Stimulated activated naive CD8-positive, alpha-beta T cell treated with anti-CD3 and anti-CD28 coated beads, Interleukin-15, Interleukin-2, amounts not matched to agents 100 U/mL and 50 U/mL, for 24 hours (primary cell): ENCODE measurements at places on chromosomes 7 and 10.

- DNase-seq = no peak
These were observed 86.4 kb downstream of the NKX6-2 start for GRCh38 chr10:132699411-132700155.

GRCh38 chr7:38669965-38670520, 38.9 kb upstream of the AMPH start:
- DNase-seq = no peak

DNA sequence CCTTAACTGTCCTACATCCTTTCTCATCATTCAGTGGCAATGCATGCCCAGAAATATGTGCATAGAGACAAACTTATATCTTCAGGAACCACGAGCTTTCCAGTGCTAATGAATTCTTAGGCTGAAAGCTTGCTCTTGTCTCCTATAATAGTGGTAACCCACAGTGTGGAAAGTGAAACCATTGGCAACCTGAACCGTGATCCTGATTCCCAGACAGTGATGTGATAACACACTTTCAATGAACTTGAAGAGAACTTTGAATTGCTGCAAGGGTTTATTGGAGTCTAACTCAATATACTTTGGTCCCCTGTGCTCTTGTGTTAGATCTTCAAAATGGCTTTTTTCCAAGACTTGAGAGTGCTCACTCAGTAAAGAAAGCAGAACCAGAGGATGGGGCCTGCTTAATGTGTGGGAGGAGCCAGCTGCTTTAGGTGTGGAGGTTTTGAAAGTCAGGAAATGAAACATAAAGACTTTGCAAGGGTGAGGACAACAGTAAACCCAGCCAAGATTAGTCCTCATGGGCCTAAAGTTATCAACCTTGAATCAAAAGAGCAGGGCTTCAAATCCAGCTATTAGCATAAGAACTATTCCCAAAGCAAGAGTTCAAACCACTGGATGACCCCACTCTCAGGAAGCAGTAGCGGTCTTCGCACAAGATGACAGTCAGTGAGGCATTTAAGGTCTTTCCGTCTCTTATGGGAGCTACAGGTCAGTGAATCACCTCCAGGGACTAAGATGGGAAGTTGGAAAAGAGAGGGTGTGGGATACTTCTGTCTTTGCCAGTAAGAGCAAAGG, 332.4 kb upstream of the NRP1 start:
- DNase-seq = no peak

GRCh38 chr7:12610899-12611298, 40.4 kb downstream of the SCIN start:
- DNase-seq = no peak

- no peak for DNase-seq
These were observed 138.7 kb upstream of the PCLO start for GRCh38 chr7:83301416-83301815.

DNA sequence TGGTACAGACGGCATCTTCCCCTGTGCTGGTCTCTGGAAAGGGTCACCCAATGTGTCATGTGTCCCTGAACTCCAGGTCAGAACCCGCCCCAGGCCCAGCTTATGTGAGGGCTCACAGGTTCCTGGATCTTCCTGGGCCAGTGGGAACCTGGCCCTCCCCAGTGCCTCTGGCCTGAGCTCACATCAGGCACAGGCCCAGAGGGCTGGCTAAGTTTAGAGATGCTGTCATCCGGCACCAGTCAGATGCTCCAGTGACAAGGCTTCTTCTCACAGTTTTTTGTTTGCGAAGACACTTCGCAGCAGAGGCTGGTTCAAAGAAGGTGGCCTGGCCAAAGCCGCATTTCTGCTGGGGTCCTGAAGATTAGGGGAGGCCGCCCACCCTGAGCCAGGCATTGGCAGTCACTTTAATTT, 11.8 kb downstream of the CAMK2B start:
- no peak for DNase-seq
